Neural progenitor cell (in vitro differentiated cells): ENCODE measurements at places on chromosomes 16 and 17.

DNA sequence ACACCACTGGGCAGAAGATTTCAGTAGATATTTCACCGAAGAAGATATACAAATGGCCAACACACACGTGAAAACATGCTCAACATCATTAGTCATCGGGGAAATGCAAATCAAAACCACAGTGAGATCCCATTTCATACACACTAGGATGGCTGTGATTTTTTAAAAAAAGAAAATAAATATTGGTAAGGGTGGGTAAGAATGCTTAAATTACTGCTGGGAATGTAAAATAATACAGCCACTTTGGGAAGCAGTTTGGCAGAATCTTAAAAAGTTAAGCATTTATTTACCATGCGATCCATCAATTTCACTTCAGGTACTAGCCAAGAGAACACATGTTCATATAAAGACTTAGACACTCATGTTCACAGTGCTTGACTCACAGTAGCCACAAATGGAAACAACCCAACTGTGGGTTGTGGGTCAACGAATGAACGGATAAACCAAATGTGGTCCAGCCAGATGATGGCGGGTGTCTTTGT lies 6.5 kb upstream of the C16orf74 start:
- no peak for DNase-seq

- no peak for DNase-seq
Measured at GRCh38 chr17:75809631-75810111, 25.1 kb downstream of the UNK start.

DNA sequence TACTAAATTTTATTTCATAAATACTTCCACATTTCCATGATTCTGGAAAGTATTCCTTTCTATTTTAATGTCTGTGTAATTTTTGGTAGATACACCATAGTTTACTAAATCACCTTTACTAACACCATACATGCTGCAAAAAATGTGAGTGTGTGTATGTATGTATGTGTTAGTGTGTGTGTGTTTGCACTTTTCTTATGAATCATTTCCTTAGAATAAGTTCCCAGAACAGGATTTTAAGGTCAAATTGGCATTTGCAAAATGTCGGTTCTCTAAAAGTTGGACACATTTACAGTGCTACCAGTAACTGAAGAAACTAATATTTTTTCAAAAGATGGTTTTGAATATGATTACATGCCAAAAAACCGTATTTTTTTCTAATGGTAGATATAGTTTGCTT lies 137.1 kb downstream of the CYB561 start:
- DNase-seq: no peak

- DNase-seq: peak; percentile 57
Measured at GRCh38 chr17:80992077-80992947, 671 bp downstream of the CHMP6 start.

- peak; percentile 97 for DNase-seq
Measured at GRCh38 chr16:75251280-75252048, at the start of gene BCAR1. BCAR1 (minus strand) TSS chr16:75251624; CDS start chr16:75251482, 142 bp downstream.

GRCh38 chr17:82255402-82255972 lies 18.0 kb downstream of the CSNK1D start:
- no peak for DNase-seq

GRCh38 chr16:86024210-86024609 lies 125.2 kb downstream of the IRF8 start:
- DNase-seq: no peak

- DNase-seq: peak; percentile 28
Measured at GRCh38 chr17:61393904-61394629, 5.6 kb upstream of the TBX2 start.

DNA sequence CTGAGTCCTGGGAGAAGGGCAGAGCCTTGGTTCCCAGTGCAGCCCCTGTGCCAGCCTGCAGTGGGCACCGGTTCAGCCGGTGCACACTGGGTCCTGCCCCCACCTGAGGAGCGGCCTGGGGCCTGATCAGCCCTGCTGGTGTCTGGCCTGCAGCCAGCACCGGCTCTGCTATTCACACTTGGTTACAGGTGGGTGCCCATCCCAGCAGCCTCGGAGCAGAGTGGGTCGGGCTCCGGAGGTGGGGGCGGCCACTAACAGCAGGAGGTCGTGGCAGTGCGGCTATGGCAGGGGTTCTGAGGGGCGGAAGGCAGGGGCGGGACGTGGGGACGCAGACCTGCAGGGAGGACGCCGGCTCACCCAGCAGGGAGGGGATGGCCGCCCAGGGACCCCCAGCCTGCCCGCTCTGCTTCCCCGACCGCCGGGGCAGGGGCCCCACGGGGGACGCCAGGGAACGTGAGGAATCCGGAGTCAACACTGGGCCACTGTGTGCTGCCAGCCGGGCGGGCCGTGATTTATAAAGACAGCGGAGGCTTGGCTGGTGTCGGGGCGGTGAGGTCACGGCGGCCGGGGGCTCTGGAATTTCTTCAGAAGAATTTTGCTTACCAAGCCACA lies 20.3 kb downstream of the METRNL start:
- DNase-seq: peak; percentile 32

- no peak for DNase-seq
Measured at GRCh38 chr17:65349916-65350315, 211.5 kb downstream of the AXIN2 start.

GRCh38 chr17:4509923-4510617 lies 11.4 kb downstream of the SPNS2 start:
- no peak for DNase-seq

DNA sequence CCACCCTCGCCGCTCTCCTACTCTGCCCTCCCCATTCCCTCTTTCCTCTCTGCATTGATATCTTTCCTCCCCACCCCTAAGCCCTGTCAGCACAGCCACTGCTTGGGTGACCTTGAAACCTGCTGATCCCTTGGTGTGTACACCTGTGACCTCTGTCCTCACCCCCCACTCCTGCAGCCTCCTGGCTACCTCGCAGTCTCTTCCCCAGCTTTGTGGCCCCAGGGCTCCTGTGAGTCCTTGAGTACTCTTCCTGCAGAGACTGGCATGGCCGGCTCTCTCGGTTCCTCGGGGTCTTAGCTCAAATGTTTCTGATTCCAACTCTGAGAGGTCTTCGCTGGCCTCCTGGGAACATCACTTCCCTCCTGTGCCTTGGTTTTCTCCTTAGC lies 31.7 kb downstream of the ADCY7 start:
- no peak for DNase-seq

GRCh38 chr17:7336240-7337175 lies at the start of gene ACAP1:
ACAP1 (plus strand) TSS chr17:7336529; CDS start chr17:7336735, 206 bp downstream.
- DNase-seq: no peak

- peak; percentile 68 for DNase-seq
Measured at GRCh38 chr17:37527249-37527851, 37.7 kb downstream of the DUSP14 start.

- peak; percentile 78 for DNase-seq
Measured at GRCh38 chr17:29292071-29292991, 1.6 kb downstream of the NUFIP2 start.

DNA sequence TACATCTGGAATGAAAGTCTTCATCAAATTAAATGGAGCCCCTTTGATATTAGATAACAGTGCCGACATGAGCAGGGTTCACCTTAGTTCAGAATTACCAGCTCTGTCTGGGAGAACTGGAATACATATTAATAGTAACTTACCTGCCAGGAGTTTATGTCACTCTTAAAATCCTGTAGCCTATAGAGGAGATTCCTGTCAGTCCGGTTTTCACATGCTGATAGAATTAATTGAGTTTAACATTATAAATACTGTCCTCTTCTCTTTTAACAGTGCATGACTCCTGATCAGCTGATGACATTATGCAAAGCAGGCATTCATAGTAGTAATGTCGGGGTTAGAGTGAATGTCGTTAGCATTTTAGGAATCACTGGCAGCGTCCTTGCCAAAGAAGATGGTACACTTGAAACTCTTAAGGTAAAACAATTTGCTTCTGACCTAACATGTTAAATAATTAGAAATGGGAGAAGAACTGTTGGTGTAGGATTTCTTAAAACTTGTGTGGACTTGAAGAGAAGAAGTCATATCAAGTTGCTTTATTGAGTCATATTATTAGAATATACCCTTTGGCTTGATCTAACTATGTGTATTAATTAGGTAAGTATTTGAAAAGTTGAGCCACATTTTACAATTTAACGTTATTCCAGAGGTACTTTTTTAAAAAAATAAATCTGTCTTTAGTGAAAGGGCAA lies 34.3 kb downstream of the HEATR3 start:
- no peak for DNase-seq

- no peak for DNase-seq
Measured at GRCh38 chr16:86281421-86281820, 228.9 kb upstream of the FOXF1 start.

- DNase-seq: no peak
Measured at GRCh38 chr17:11511696-11512095, 86.6 kb upstream of the DNAH9 start.

DNA sequence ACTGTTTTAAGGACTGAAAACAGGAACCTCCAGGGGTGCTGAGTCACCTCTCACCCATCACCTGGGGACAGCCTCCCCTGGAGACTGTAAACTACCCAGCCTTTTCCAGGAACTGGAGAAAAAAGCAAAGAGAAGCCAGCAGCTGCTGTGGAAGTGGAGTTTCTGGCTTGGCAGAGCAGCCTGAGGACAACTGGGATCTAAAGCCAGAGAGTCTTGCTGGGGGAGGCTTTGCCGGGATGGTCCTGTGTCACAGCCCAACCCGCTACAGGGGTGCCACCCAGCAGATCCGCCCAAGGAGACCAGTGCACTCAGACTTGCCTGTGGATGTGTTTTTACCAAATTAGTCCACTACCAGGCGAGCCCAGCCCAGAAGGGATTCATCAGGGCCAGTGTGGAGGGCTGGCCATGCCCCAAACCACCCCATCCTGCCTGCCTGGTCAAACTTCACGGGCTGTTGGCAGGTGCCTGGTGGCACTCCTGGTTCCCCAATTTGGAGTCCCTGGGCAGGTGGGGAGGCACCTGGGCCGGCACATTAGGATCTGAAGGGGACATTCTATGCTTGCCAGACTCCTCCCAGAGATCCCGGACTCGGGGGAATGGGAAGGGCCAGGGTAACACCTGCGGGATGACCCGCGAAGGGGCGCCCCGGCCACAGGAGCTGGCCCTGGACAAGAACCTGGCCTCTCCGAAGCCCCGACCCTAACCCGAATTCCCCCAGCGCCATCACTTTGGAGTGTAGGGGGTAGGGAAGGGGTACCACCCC lies 771 bp downstream of the MSRB1 start:
- DNase-seq: no peak

DNA sequence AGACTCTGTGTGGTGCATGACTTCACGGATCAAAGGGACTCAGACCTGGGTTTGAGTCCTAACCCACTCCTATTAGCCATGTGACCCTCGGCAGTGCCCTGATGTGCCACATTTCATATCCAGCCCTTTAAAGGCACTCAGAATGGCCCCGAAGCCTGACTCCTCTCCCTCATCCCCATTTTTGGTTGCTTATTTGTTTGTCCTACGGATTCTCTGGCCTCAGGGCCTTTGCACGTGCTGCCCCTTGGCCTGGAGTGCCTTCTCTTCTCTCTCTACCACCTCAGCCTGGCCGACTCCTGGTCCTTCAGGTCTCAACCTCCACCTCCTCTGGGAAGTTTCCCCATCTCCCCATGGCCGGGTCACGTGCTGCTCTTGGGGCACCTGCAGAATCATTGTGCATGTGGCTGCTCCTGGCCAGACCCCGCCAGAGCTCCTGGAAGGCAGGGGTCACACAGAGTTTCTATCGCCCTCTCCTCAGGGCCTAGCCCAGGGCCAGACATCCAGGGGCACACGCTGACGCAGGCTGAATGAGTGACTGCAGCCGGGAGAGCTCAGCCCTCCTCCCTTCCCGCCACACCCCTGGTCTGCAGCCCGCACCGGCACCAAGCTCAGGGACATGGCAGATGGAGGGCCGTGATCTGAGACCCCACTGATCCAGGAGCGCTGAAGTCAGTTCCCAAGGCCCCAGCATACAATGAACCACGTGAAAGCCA lies 22.0 kb upstream of the CIBAR2 start:
- no peak for DNase-seq

GRCh38 chr16:19384656-19385055 lies 33.0 kb upstream of the TMC5 start:
- no peak for DNase-seq

DNA sequence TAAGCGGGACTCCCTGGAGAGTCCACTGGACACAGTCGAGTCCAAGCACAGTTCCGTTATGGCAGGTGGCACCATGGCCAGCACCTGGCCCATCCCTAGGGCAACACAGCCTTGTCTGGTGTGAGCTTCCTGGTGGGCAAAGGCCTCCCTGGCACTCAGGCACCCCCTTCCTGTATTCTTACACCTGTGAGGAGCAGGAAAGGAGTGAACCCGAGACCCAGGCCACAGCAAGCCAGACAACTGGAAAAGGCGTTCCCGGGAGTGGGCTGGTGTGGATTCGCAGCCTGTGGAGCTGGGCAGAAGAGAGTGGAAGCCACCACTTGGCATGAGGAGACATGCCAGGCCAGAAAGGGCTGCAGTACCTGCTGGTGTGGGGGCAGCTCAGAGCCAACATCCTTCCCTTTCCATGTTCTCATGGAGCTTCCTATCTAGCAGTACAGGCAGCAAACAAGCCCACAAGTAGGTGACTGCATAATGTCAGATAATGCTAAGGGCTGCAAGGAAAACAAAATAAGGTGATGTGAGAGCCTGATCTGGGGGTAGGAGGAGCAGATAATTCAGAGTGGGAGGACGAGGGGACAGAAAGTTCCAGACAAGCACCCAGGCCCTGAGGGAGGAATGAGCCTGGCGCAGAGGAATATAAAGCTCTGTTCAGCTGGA lies 87.0 kb downstream of the GNAO1 start:
- DNase-seq: no peak

- peak; percentile 26 for DNase-seq
Measured at GRCh38 chr16:50121721-50122445, 31.2 kb upstream of the TENT4B start.

GRCh38 chr17:74187761-74188160 lies 15.7 kb upstream of the RPL38 start:
- no peak for DNase-seq

GRCh38 chr17:29590411-29591145 lies 1.1 kb upstream of the GIT1 start:
- DNase-seq: no peak

DNA sequence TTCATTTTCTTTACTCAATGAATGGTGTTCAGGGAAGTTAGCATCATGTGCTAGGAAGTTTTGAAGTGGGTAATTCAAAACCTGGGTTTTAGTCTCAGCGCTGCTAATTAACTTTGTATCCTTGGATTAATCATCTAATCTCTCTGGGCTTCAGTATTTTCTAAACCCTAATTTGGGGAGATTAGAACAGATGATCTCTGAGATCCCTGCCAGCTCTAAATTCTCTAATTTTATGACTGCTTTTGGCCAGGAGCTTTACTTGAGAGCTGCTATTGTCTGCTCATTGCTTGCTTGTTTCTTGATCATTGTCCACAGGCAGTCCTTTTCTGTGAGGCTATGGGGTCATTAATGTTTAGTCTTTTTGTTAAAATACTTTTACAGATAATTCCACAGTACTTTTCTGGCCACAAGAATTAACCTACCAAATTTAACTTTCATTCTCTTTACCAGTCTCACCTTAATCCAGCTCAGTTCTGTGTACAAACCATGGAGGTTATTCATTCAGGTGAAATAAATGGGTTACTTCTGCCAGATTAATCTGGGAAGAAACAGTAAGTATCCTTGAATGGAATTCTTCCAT lies 28.4 kb upstream of the VWA3A start:
- peak; percentile 72 for DNase-seq

- DNase-seq: no peak
Measured at GRCh38 chr16:24518498-24518897, 20.9 kb upstream of the RBBP6 start.

- no peak for DNase-seq
Measured at GRCh38 chr16:8953064-8953463, 10.6 kb downstream of the USP7 start.

GRCh38 chr16:10256784-10257641 lies 74.8 kb upstream of the GRIN2A start:
- DNase-seq: peak; percentile 72
